Ovary (tissue), 10 donors: ENCODE measurements at places on chromosomes 3 and 15.

GRCh38 chr3:31092748-31093589 lies 198.5 kb upstream of the GADL1 start:
- DNase-seq, result no peak

DNA sequence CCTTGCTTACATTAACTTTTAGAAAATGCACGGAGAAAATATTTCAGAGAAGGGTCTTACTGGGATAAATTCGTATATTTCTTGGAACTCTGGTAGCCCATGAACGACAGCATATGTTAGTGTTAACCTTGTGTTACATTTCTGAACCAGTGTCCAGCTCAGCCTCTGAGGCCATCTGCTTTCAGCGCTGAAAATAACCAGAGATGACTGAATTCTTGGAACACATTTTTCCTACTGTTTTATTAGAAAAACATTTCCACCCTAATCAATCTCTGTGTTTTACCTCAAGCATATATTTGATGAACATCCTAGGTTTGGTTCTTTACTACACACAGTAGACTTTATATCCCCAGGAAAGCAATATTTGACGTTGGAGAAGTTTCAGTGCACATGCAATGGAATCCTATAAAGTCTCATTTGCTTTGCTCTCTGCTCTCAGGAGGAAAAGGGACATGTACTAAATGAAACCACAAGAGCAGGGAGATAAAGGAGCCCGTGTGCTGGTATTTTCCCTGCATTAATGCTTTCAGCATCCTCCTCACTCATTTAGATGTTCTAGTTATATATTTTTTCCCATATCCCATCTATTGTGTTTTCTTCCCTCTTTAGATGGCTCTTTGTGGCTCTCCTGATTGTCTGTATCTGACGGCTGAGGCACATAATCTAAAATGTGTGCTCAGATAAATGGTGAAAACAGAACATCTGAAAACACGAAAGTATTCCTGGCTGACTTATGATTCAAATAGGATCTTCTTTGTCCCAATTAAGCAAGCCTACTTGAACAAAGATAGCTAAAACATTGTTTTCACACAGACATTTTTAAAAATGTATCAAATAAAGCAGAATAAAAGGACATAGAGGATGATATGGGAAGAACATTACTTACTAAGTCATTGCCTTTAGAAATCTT lies 151.7 kb upstream of the KCNMB2 start:
- DNase-seq, result no peak

DNA sequence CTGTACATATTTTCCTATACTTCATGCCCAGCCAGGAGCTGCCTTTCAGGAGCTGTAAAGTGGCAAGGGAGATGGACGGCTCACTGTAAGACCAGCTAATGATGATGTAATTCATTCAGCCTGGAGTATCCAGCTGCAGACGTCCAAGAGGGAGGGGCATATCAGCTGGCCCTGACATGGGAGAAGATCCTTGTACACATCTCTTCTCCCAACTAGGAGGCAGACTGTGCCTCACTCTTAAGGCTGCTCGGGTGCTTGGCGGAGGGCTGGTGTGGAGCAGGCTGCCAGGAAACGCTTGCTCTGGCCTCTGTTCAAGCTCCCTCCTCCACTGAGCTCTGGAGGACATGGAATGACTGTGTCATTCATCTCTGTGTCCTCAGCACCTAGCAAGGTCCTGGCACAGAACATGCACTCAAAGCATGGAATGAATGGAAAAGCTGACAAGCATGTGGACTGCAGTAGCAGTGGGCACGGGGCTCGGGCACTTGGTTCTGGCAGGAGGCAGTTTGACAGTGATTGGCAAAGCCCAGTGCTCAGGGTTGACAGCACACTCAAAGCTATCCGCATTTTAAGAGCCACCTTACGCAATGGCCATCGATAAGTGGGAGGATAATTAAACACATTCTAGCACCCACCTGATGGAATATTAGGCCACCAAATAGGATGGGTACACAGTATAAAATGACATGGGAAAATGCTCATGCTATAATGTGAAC lies 72.4 kb downstream of the TBC1D2B start:
- DNase-seq, result peak; percentile 85

DNA sequence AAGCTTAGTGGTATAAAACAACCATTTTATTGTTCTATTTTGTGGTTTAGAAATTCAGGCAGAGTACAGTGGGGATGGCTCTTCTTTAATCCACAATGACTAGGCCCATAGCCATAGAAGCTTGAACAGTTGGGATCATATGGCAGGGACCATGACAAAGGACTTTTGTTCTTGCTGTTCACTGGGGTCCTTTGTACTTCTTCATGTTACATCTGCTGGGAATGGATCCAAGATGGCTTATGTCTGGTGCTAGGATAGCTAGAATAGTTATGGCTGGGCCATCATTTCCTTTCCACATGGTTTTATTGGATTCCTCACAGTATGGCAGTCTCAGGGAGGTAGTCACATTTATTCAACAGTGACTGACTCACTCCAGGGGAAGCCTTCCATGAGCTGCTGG lies 427.9 kb upstream of the AGTR1 start:
- DNase-seq, result no peak

GRCh38 chr15:101156509-101157159 lies 95.2 kb downstream of the CHSY1 start:
- DNase-seq, result no peak
